ENCODE measurements at places on chromosomes 5 and 9.

DNA sequence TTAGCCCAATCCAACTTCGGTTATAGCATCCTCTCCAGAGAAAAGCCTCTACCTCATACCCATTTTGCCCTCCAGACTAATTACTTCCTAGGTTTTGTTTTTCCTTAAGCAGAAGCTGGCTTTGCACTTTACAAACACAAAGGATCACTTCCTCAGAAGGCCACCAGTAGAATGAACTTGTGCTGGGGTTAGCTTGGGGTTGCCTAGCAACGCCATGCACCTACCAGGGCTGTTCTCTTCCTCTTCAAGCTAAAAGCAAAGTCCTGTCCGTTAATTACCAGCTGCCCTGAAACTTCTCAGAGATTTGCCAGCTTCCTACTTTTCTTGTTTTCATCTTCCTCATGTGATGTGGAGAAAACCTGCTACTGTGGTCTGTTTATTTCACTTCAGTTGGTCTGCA is 132.0 kb upstream of the WWC1 start:
- peak; percentile 29 for DNase-seq

DNA sequence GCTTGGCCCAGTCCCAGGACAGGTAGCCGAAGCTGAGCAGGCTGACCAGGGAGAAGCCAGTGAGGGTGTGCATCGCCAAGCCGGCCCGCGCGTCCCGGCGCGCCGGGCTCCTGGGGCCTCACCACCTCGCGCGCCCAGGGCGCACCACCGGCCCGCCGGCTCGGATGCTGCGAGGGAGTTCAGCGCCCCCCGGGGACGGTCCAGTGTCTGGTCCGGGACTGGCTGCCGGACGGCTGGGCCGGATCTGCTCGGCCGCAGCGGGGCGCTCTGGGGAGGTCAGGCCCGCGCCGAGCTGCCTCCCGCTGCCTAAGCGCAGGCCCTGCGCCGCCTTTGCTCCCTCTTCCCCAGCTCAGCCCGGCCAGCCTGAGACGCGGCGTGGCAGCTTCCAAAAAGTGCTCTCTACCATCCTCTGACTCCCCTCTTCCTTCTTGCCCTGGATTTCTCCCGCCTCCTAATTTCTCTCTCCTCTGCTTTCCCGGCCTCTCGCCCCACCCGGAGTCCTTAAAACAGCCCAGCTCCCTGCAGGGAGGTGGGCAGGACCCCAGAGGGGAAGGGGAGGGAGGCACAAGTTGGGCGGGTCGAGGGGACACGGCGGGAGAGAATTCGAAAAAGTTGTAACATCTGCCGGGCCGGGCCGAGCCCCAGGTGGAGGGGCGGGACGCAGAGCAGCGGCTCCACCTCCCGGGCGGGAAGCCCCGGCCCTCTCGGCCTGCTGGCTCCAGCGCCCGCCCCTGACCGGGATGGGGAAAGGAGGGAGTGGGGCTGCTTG is at the start of gene ARSI:
Gene ARSI, minus strand, starts transcription at position 605 of the 769 bp plus-strand sequence. Its CDS starts 532 bp downstream, at position 73.
- no peak for DNase-seq

DNA sequence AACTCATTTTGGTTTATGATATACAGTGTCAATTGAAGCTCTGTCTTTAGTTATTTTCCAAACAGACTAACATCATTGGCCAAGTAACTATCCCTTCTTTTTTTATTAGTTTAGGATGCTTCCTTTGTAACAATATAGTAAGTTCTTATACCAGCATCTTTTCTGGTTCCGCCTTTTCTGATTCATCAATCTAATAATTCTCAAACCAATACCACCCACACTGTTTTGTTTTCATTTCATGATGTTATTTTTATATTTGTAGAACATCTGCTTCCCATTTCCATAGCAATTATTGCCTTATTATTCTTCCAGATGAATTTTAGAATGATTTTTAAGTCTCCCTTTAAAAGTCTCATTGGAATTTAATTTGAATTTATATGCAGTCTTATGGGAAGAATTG is 218.1 kb downstream of the RFK start:
- DNase-seq = no peak

- DNase-seq = no peak
Measured at GRCh38 chr5:96072138-96072790, 110.6 kb upstream of the ELL2 start.

DNA sequence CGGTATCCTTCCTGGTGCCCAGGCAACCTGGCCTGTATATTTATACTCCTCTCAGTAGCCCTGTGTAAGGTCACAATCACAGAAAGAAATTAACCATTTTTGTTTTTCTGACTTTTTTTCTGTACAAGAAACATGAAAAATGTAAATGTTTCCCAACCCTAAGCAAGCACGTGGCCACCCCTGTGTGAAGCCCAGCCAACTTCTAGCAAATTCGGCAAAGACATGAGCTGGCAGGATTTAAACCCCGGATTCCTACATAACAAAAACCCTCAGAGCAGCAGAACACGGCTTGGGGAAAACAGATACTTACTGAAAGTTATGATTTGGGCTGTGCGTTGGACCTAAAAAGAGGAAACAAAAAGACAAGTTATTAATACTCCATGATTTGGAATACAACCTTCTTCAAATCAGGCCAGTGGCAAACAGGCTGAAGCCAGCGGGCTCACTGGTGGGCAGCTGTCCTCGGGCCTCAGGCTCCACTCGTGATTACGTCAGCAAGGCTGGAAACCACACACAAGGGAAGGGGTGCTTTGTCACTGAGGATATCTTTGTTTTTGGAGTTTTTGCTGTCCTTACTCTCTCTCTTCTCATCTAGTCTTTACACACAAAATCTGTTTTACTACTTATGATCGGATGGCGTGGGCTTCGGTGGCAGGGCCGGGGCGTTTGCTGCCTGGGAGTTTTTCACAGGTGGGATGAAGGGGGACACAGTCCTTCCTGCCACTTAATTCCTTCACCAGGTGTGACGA is 194.1 kb downstream of the ROR2 start:
- no peak for DNase-seq

DNA sequence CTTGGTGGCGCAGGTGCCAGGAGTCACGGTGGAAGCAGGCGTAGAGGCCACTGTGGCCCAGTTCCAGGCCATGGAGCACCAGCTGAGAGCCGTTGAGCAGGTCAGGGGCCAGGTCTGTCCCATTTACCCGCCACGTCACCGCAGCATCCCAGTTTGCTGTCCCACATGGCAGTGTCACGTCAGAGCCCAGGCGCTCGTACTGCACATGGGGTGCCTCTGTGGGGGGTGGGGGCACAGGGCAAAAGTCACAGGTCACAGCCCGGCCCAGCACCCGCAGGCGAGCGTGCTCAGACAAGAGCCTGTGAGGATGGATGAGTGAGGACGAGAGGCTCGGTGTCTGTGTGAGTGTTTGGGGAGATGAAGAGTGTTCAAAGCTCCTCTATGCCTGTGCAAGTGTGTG is 24.9 kb downstream of the CNTFR start:
- DNase-seq = no peak

GRCh38 chr5:152801886-152802285 is 396.8 kb upstream of the NMUR2 start:
- no peak for DNase-seq

DNA sequence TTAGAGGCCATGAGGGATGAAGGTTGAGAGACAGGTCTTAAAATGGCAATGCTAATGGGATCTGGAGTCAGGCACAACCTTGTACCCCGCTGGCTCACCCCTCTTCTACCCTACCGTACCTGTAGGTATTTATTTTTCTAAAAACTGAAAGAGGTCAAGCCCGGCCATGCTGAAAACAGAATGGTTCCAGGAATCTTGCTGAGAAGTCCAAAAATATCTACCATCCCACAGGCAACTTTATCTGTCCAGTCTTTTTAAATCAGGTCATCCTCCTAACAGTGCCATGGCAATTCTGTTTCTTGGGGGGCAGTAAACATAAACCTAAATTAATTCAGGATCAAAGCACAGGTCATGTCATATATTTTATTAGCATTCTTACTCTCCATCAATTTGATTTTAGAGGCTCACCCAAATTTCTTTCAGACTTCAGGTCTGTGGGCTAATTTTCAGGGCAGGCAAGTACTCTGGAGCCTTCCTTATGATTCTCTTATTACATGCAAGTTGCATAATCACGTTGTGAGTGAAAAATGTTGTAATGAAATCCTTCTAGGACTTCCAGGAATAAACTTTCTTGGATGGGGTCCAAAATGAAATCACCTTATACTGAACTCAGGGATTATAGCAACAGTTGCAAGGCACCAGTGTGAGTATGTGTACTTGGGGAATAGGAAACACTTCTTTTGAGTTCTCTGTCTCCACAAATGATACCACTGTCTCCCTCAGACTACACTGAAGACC is 102.7 kb upstream of the NREP start:
- no peak for DNase-seq

DNA sequence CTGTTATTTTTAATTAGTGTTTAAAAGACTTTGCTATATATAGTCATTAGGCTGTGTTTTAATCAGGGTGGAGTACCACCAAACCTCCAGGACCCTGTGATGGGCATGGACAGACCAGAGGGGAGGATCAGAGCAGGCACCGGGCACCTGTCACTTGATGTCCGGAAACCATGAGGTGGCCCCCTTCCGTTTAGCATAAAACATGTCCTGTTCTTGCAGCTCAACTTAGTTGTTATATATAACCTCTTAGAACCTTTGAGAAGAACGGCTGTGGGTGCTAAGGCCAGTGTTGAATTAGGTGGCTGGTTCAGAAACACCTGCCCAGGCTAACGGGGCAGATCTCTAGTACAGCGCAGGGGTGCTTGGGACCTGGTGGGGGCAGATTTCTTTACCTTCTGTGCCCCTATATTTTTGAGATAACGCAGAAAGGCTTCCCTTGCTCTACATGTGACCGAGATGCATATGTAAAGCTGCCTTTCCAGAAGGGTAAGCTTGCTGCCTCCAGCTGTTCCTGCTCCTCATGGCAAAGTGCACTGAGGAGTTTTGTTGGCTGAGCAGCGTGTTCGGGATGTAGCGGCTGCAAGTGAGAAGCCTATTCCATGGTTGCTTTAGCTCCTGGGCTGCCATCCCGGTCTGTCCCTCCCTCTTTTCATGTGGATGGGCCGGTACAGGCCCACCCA is 255.5 kb downstream of the FANCC start:
- no peak for DNase-seq

- no peak for DNase-seq
Measured at GRCh38 chr9:34124926-34125325, 1.6 kb downstream of the DCAF12 start.

DNA sequence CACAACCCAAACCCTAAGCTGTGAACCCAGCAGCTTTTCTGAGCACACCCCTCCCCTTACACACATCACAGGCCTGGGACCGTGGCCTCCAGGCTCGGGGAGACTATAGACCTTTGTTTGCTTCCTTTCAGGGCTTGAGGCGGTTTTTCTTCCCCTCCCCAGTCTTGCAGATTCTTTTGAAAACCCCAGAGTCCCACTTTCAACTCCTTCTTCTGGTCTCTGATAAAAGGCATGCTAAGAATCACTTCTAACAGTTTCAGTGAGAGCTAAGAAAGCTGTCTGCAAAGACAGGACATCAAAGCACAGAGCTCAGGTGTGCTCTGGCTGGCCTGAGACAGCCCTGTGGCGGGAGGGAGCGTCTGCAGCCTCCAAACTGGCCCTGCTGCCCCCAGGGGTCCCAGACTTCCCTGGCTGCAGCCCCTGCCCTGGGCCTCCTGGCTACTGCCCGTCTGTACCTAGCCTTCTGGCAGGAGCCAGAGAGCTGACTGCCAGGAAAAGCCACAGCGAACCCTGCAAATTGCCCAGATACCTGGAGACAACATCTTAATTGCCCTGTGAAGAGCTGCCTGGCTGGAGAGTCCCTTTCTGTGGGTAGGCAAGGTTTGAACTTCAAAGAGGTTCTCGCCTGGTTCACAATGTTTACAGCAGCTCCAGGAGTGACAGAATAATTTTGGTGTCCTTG is 138.9 kb downstream of the GADD45G start:
- no peak for DNase-seq

GRCh38 chr9:135667463-135668001 is 4.4 kb downstream of the LCN9 start:
- no peak for DNase-seq

GRCh38 chr5:107072967-107073366 is 597.8 kb downstream of the EFNA5 start:
- DNase-seq = no peak

DNA sequence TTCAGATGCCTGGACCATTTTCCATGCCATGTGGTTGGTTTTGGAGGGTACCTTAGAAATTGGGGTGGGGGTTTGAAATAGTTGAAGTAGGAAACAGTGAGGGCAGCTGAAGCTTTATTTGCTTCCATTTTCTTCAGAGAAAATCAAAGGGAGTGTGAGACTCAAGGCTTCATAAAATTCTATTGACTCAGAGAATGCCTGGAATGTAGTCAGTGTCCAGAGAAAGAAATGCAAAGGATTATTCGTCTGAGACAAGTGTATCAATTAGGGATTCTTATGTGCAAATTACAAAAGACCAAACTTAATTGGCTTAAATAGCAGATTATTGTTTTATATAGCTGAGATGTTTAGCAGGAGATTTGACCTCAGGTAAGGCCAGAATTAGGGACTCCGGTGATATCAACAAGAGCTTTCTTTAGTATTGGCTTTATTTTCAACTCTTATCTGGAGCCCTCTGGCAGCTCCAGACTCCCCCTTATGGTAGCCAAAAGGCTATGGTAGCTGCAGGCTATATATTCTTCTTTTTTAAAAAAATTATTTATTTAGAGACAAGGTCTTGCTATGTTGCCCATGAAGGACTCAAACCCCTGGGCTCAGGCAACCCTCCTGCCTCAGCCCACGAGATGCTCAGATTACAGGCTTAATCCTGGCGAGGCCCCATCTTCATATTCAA is 38.9 kb downstream of the PTTG1 start:
- DNase-seq = no peak

DNA sequence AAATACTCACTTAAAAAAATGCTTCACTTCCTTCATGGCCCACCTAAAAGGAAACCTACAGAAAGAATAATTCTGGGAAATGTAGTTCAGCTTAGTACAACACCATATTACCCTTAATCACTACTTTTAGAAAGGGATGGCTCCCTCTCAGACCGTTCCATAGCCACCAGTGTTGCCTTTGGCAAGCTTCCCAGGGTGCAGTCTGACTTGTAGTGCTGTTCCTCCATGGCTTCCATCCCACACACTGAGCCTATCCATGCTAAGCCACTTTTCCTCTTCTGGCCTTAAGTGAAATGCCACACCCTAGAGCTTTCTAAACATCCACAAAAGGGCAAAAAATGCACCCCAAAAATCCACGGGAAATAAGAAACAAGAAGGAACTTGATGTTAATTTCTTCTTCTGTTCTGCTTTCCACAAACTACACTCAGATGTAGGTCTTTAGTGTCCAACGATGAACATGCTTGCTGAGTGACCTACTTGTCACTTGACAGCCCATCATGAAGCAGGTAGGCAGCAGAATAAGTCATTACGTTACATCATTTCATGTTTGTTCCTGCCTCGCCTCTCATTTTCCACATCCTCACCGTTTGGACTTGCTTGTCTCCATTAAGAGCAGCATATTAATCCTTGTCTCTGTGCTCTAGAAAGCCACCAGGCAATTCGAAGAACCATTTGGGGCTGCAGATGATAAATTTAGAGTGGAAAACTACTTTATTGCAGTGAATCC is 391.1 kb upstream of the GRAMD2B start:
- DNase-seq = no peak

- no peak for DNase-seq
Measured at GRCh38 chr9:98038958-98039357, 17.6 kb upstream of the NANS start.

GRCh38 chr9:116859763-116860162 is 172.7 kb downstream of the TRIM32 start:
- peak; percentile 49 for DNase-seq
